NB4 (cell line): ENCODE measurements at places on chromosomes 13 and 19.
A peak's percentile ranks its signal among the peaks of the same experiment; 100 is the strongest.

- no peak for DNase-seq
Measured at GRCh38 chr13:70829748-70830147, 721.5 kb upstream of the KLHL1 start.

DNA sequence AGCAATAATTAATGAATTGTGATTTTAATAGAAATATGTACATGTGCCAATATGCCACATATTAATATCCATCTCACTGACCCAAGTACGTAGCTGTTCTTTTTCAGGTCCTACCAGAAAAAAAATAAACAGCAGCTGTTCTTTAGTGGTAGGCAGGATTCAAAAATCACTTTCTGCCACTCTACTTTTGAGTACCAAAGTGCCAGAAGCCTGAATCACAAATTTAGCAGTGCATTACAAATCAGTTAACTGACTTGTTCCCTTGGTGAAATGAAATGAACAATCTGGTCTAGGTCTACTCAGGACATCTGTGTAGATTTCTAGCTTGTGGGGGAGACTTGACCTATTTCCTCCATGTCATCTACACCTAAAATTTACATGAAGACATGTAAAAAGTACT lies 775.5 kb upstream of the GPC6 start:
- no peak for DNase-seq

- peak; percentile 76 for DNase-seq
Measured at GRCh38 chr19:13012690-13013608, 17.7 kb downstream of the NFIX start.

DNA sequence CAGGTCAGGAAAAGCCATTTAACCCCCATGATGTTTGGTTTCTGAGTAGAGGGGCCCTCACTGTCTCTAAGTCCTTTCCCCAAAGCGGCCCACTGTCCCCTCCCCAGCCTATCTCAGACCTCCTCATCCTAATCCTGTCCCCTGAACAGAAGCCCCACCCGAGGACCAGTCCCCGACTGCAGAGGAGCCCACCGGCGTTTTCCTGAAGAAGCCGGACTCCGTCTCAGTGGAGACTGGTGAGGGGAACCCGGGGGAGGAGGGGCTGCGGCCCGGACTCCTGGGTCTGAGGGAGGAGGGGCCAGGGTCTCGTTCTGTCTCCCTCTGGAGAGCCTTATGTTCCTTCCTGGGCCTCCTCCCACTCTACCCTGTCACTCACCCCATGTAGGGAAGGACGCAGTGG lies 2.9 kb downstream of the MYBPC2 start:
- DNase-seq = no peak

- DNase-seq = no peak
Measured at GRCh38 chr19:7781157-7781556, 18.1 kb downstream of the CLEC4M start.

DNA sequence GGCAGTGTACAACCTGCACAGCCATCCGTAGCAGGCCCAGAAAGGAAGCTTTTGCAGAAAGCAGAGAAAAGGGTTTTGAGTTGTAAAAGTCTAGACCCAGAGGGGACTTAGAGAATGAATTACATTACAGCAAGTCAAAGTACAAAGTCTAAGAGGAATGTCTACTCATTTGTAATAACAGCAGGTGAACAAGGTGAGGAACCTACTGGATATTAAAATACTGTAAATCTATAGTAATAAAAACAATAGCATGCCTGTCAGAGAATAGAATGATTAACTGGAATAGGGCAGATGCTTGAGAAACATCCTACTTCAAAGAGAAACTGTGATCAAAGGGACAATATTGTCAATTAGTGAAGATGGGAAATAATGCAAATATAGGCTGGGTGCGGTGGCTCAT lies 18.3 kb upstream of the ZNF414 start:
- DNase-seq = no peak

GRCh38 chr19:45554481-45554880 lies 30.1 kb downstream of the OPA3 start:
- DNase-seq = no peak

DNA sequence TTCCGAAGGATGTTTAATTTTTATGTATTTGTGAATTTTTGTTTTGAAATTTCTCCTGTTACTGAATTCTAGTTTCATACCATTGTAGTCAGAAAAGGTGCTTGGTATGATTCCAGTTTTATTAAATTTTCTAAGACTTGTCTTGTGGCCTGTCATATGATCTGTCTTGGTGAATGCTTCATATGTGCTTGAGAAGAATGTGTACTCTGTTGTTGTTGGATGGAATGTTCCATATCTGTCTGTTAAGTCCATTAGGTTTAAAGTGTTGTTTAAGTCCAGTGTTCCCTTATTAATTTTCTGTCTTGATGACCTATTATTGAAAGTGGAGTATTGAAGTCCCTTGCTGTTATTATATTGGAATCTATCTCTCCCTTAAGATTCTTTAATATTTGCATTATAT lies 273.9 kb downstream of the ATP8A2 start:
- DNase-seq = no peak

GRCh38 chr19:12834976-12835757 lies 788 bp upstream of the RTBDN start:
- DNase-seq = no peak

DNA sequence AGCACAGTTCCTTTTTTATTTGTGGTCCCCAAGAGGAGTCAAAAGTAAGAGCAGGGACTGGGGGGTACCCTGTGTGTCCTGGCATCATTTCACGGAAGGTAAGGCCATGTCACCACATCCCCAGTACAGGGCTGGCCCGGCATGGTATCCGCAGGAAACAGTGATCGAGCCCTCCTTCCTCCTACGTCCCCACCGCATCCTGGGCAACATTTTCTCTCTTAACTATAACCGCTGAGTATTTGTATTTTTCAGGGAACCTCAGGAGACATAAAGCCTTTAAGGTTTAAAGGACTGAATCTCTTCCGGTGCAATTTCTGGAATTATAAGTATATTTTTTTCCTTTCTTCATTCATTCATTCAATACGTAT lies 13.6 kb upstream of the LATS2 start:
- peak; percentile 83 for DNase-seq

DNA sequence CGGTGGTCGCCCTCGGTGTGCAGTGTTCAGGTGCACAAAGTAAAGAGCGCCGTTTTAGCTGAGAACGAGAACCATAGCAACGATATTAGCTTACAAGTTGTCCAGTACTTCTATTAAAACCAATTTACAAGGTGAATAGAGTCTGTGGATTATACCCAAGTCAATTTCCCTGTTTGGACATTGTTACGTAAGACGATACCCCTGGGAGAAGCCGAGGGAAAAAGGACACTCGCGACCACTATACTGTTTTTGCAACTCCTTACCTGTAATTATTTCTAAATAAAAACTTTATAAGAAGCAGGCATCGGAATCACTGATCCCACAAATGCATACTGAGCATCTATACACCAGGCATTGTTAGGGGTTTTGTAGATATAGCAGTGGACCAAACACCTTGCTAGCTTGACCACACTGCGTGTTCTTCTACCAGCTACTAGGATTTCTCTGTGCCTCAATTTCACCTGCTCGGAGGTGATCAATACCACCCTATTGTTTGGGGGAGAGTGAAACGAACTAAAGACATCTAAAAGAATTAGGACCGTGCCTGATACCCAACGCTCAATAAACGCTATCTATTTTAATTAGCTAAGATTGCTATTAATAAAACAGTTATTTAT lies 488 bp upstream of the EEF2 start:
- no peak for DNase-seq

DNA sequence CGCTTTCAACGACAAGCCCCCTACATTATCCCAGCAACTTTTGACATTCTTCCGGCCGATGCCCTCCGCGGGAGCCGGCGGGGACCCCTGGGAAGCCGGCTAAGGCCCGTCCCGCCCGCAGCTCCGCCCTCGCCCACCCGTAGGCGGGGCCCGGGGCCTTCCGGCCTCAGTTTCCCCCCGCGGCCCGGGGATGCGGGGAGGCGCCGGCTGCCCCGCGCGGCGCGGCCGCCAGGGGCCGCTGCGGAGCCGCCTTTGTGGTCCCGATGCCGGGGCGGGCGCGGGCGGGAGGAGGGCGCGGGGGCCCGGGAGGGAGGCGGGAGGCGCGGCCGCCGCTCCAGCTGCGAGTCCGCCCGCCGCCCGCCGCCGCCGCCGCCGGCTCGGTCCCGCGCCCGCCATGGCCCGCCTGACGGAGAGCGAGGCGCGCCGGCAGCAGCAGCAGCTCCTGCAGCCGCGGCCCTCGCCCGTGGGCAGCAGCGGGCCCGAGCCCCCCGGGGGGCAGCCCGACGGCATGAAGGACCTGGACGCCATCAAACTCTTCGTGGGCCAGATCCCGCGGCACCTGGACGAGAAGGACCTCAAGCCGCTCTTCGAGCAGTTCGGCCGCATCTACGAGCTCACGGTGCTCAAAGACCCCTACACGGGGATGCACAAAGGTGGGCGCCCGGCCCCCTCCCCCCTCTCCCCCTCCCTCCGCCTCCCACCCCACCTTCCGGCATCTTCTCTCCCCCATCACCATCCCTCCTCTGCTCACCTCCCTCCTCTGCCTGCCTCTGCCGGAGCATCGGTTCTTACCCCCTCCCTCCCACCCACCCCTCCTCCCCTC lies at the start of gene CELF5:
Gene CELF5 (plus strand): TSS at position 316 of the 823 bp plus-strand sequence. CDS start 79 bp downstream, at position 395.
- DNase-seq = peak; percentile 33

DNA sequence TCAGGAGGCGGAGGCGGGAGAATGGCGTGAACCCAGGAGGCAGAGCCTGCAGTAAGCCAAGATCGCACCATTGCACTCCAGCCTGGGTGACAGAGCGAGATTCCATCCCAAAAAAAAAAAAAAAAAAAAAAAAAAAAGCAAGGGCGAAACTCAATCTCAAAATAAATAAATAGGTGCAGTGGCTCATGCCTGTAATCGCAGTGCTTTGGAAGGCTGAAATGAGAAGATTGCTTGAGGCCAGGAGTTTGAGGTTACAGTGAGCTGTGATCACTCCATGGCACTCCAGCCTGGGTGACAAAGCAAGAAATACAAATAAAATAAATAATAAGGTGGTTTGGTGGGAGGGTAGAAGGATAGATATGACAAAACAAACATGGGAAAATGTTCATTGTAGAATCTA lies 39.0 kb upstream of the CYP2S1 start:
- DNase-seq = no peak
